ENCODE measurements at places on chromosomes 5 and 9.

GRCh38 chr9:109733690-109734089 is 46.3 kb upstream of the PALM2AKAP2 start:
- no peak for DNase-seq

GRCh38 chr5:120927950-120928530 is 463.9 kb downstream of the PRR16 start:
- no peak for DNase-seq

- no peak for DNase-seq
Measured at GRCh38 chr9:14345354-14346230, 31.7 kb upstream of the NFIB start.

DNA sequence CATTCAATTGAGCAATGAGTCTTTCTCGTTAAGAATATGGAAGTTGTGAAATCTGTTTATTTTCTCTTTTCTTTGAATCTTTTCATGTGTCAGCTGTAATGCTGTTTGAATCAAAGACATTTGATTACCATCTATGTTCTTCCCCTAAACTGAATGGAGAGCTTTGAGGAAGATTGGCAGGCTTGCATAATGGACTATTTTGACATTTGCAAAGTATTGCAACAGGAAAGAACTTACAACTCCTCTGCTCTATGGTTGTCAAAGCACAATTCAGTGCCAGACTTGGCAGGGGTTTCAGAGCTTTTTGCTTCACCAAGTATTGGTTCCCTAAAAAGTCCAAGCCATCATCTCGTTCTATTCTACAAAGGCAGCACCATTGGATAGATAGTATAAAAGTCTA is 549.0 kb upstream of the NUDT12 start:
- DNase-seq = no peak

DNA sequence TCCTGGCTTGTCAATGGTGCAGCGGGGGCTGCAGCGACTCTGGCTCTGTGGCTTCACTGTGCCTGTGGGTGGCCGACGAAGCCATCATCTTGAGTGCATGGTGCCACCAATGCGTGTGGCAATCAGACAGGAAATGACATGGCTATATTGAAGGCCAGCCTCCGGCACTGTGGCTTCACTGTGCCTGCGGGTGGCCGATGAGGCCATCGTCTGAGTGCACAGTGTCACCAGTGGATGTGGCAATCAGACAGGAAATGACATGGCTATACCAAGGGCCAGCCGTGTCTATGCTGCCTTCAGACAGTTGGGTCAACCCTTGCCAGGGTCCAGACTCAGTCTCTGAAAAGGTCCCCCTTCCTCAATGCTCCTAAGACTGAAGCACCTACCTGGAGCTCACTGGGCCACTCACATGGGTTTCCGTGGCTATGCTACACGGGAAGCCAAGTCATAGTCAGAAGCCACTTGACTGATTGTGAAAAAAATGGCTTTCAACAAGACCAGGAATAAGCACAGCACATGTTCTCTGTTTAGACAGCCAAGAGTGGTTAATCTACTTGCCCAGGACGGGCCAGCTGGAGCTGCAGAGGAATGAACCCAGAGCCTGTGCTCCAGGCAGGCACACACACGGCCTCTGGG is 67.5 kb upstream of the S1PR3 start:
- DNase-seq = no peak

GRCh38 chr5:141732417-141732816 is 50.4 kb upstream of the ARAP3 start:
- no peak for DNase-seq

- DNase-seq = no peak
Measured at GRCh38 chr5:91456928-91457680, 74.0 kb upstream of the ARRDC3 start.

DNA sequence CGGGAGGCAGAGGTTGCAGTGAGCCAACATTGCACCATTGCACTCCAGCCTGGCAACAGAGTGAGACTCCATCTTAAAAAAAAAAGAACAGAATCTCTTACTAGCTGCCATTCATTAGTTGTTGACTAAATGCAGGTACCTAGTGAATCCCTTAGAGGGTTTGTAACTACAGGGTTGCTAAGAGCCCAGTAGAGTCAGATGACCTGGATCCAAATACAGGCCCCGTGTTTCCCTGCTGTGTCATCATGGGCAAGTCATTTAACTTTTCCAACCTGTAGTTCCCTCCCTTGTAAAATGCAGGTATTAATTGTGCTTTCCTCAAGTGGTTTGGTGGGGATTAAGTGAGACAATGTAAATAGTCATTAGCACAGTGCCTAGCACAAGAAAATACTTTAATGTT is 32.8 kb downstream of the PLAC8L1 start:
- DNase-seq = no peak

GRCh38 chr5:150341331-150341730 is 16.2 kb upstream of the TCOF1 start:
- DNase-seq = no peak

GRCh38 chr9:80259079-80259478 is 687.3 kb downstream of the TLE4 start:
- no peak for DNase-seq

DNA sequence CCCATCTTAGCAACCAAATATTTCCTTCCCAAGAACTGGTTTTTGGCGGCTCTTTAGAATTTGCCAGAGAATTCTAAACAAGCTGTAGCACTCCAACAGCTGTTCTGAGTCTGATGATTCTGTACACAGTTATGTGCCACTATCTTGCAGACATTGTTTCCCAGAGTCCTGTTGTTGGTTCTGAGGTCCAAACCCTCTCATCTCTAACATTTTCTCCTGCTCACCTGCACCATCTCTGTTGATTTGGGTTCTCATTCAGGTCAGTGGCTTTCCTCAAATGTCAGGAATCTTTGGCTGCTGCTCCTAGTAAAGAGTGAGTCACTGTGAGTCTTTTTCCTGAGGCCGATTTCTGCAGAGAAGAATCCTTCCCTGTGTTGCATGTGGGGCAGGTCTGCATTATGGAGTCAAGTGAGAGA is 50.0 kb downstream of the CAMSAP1 start:
- no peak for DNase-seq

DNA sequence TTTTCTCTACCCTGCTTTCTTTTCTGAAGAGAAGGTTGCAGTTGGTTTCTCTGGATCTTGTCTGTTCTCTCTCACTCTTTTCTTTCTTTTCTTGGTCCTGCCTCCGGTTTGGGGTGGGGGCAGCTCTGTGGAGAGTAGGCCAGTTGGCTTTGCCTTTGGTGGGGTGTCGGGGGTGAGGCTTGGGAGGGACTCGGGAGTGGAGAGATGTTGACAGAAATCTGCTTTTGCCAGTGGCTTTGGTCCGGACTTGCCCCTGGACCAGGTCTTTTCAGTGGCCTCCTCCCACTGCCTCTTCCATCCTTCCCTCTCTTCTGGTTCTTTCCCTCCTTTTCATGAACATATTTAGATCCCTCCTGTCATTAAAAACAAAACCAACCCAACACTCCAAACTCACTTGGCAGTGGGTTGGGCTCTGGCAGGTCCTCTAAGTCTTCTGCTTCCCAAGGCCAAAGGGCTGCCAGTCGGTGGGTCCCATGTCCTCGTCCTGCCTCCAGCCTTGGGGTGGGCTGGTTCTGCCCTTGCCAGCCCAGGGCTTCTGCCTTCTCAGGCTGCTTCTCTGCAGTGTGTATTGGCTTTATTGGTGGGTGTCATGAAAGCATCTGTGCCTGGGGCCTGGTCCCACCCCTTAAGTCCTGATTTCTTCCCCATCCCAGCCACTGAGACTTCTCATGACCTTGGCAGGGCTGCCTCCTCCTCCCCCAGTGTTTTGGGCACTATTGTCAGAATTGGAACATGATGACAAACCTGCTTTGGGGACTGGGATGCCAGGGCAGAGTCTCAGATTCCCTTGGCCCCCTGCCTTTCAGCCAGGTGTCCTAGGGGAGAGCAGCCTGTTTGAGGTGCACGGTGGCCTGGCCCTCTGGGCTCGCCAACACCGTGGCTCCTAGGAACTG is 16.9 kb downstream of the ANKRD33B start:
- DNase-seq = no peak

DNA sequence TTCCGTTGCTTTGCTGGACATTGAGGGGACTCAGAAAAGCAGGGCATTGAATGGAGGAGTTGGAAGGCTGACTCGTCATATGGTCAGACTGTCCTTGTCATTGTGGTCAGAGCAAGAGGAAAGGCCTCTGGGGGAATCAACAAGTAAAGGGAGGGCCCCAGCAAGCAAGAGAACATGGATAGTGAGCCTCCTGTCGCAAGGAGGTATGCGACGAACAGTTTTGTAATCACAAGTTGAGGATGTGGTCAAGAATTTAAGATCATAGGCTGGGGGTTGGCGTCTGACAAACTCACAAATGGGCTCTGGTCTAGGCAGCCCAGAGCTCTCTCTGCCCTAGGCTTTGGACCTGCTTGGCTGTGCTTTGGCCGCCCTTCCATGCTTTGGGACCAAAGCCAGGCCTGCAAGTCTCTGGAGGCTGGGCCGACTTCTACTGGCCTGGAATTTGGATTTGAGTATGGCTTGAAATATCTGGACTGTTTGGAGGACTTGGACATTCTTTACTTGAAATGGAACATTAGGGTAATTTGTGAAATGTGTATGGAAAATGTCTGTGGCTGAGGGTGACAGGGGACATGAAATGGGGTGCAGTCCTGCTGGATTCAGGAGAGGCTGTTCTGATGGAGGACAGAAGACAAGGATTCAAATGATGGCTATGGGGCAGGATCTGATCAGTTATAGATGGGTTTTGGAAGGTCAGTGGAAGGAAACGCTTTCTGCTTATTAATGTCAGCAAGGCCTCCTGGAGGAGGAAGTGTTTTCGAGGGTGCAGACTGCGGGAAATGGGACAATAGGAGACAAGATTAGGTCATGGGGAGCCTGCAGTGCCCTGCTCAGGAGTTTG is 19.2 kb upstream of the NDST1 start:
- no peak for DNase-seq

- no peak for DNase-seq
Measured at GRCh38 chr5:88687373-88687911, 195.5 kb downstream of the MEF2C start.
